ENCODE measurements at places on chromosomes 11 and 22.
A peak's percentile ranks its signal among the peaks of the same experiment; 100 is the strongest.

DNA sequence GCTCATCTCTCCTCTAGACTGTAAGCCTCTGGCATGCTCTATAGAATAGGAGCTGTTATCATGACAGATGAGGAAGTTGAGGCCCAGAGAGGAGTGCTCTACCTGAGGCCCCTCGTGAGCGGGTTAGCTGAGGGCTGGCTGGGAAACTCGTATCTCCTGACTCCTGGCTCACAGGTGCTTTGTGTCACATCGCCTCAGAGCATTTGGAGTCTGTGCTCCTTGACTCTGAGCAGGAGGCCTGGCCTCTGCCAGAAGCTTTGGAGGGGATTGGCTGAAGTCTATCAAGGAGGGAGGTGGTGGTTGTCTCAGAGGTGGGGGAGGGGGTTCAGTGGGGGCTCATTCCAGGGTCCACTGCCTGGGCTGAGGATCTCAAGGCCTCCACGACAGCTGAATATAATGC, 7.4 kb downstream of the KCNC1 start:
- no peak for DNase-seq

GRCh38 chr11:16356057-16356760, at the start of gene SOX6:
Gene SOX6, minus strand, starts transcription at chr11:16356546. Its CDS starts 15,298 bp downstream, at chr11:16341248.
- DNase-seq, result no peak

GRCh38 chr11:71095294-71095850, 157.0 kb downstream of the SHANK2 start:
- no peak for DNase-seq

DNA sequence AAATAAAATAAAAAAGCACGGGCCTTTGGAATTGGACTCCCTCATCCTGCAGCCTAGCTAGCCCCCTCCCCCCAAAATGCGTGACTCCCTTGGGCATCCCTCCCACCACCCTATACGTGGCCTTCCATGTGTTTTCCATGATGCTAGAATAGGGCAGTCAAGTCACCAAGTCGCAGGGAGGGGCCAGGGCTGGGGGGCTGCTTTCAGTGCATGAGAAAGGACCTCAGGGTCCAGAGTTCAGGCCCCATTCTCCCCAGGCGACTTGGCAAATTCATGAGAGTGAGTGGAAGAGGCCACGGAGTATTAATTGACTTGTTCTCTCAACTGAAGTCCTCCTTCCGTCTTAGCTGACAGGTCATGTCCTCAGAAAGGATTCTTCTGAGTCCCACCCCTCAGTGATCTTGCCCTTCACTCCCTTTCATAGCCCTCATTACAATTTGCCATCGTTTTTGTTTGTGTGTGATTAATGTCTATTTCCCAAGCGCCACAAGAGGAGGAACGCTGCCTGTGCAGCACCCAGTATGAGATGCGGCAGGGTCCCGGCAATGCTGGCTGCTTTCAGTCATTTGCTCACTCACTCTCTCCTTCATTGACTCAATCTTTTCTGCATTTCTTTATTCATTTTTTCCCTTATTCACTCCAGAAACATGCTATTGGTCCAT, 17.4 kb downstream of the LRRC32 start:
- DNase-seq, result no peak

- DNase-seq, result peak; percentile 86
These were observed 20.3 kb downstream of the CLPB start for GRCh38 chr11:72413914-72414628.

GRCh38 chr11:31619980-31620379, 110.4 kb downstream of the ELP4 start:
- DNase-seq, result no peak

DNA sequence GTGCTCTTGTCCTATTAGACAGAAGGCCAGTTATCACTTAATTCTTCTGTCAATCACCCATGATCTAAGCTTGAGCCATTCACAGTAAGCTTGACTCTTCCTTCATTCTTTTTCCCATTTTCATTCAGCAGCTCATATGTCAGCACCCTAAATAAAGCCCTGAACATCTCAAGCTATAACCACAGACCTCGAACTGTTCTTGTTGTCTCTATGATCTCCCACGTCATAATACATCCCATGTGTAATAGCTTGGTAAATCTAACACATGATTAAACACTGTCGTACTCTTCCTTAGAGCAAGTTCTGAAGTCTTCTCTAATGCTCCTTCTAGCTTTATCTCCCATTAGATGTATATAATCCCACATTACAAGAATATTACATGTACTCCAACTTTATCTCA, 14.4 kb downstream of the MUC15 start:
- no peak for DNase-seq

DNA sequence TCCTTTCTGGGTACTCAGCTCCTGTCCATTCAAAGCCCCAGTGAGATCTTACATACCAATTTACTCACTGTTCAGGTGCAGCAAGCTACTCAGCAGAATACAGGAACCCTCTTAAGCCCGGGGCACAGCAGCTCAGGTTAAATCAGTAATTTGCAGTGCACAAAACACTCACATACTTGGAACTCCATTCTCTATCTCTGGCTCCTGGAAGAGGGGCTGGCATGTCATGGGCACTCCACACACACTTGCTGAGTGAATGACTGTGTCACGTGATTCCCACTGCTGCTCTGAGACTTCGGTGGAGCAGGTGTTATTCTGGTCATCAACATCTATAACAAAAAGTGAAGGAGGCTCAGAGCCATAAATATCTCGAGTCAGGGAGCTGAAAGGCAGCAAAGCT, 157.3 kb upstream of the BDNF start:
- peak; percentile 19 for DNase-seq

GRCh38 chr11:118897721-118898310, 14.1 kb downstream of the CXCR5 start:
- no peak for DNase-seq

- no peak for DNase-seq
These were observed 66.5 kb upstream of the AMPD3 start for GRCh38 chr11:10388574-10388973.

DNA sequence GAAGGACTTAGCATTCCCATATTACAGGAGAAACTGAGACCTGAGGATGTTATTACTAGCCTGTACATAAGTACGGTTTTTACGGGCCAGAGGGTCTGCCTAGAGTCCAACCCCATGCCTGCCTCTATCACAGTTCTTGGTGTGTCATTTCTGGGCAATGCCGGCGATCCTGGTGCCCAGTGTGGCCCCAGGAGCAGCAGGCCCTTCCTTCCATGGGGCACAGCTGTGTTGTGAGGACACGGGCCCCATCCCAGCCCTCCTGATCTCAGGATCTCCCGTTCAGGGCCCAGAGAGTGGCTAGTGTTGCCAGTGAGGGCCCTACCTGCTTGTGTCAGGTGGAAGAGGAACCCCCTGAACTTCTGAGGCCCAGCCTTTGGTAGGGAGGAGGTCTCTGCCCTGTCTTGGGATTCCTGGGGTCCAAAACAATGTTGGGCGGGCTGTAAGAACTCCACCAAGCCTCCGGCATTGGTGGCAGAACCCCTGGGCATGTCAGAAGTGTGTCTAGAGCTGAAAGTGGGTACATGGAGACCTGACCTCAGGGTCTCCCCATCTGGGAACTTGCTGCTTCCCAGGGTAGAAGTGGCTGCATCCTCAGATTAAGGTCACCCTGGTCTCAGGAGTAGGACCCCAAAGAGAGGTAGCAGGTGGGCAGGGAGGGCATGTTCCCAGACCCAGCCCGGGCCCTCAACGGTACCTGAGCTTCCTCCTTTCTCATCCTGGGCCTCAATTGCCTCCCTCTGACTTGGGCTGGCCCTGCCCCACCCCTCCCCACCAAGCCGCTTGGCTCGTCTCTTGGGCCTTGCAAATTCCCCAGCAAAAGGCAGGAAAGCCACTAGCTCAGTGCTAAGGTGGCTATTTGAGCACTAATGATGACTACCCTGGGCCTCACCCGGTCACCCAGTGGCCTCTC, 74.6 kb upstream of the KCNQ1OT1 start:
- DNase-seq, result no peak

DNA sequence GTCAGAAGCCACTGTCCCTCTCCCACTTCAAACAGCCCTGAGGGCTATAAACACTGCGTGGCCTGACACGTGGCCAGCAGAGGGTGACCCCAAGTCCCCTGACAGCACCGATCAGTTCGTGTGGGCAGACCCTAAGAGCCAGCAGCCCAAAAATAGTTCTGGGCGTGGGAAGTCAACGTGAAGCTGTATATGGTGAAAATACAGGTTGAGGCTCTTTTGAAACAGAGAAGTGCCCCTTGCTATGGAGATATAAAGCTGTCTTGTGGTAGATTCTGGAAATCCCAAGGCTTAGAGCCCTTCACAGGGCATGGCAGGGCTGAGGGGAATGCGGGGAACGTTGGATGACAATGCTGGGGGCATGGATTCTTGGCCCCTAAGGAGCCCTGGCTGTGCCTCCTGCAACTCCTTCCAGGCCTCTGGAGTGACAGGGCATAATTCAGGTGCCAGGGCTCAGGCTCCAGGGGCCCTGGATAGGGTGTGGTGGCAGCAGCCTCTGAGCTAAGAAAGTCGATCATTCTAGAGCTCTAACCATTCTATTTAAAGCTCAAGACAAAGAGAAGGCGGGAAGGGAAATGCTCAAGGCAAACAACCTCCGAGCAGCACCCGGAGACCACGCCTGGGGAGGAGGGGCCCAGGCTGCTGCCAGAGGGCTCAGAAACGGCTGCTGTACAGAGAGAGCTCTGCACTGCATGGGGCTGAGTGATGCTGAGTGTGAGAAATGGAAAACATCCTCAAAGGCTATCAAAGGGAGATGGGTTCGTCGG, 60.4 kb upstream of the CD5 start:
- no peak for DNase-seq

- DNase-seq, result no peak
These were observed 59.4 kb downstream of the SBF1 start for GRCh38 chr22:50415426-50415825.

GRCh38 chr22:35582861-35583670, 34.1 kb downstream of the MB start:
- DNase-seq, result peak; percentile 24

- DNase-seq, result no peak
These were observed 11.4 kb downstream of the SLC6A5 start for GRCh38 chr11:20610825-20611224.

GRCh38 chr22:31950226-31950625, 5.9 kb downstream of the YWHAH start:
- DNase-seq, result no peak

DNA sequence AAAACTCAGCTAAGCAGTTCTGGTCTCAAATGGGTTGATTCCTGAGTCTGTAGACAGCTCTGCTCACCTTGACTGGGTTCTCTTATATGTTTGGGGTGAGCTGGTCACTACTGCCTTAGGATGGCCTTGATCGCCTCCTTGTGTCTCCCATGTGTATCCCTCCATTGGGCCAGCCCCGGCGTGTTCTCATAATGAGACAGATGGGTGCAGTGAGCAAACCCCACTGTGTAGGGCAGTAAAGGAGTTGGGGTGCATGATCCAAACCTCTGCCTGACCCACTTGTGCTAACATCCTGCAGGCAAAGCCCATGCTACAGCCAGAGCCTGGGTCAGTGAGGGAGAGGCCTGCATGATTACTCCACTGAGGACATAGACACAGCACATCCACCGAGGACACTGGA, 657.6 kb downstream of the BRD1 start:
- DNase-seq, result no peak

GRCh38 chr22:33438273-33438672, 380.1 kb upstream of the SYN3 start:
- DNase-seq, result no peak

DNA sequence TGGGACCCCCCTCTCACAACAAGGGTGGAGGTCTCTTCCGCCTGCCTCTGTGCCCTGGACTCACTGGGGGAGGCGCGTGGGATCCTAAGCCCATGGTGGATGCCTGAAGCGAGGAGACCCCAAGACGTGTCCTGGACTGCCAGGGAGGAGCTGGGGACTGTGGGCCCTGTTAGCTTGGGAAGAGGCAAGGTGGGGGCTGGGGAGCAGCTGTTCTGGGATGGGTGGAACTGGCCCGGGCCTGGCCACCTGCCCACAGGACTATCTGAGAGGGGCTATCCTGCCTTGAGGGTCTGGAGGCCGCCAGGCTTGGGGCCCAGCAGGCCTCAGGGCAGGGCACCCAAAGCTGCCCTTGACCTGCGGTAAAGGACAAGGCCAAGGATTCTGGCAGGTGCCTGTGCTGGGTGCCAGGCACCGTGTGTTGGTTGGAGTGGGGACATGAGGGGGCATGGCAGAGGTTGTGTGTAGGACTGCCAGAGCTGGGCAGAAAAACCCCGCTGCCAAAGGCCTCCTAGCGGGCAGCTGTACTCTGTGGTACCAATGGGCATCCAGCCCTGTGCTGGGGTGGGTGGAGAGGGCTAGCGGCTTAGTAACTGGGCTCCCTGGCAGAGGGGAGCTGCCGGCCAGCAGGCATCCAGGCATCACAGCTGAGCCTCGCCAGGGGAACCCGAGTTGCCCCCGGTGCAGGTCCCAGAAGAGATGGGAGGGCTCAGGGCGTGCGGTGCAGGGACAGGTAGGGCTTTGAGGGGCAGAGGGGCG, 670 bp downstream of the LSP1 start:
- DNase-seq, result no peak

DNA sequence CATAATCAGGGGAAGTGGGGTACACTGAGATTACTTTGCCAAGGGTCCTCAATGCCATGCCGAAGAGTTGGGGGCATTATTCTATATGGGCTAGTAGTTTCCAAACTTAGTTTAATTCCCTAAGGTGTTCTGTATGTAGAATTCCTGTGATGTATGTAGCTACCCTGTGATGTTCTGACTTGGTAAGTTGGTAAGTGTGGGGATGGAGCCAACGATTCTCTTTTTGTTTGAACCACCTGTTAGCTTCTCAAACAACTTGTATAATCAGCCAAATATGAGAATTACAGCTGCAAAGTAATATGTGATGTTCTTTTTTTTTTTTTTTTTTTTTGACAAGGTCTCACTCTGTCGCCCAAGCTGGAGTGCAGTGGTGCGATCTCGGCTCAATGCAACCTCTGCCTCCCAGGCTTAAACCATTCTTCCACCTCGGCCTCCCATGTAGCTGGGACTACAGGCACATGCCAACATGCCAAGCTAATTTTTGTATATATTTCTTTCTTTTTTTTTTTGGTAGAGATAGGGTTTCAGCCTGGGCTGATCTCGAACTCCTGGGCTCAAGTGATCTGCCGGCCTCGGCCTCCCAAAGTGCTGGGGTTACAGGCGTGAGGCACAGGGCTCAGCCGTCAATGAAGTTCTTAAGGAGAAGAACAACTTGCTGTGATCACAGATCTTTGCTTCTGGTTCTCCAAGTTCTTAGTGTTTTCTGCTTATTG, 315.2 kb upstream of the CCDC90B start:
- DNase-seq, result no peak

DNA sequence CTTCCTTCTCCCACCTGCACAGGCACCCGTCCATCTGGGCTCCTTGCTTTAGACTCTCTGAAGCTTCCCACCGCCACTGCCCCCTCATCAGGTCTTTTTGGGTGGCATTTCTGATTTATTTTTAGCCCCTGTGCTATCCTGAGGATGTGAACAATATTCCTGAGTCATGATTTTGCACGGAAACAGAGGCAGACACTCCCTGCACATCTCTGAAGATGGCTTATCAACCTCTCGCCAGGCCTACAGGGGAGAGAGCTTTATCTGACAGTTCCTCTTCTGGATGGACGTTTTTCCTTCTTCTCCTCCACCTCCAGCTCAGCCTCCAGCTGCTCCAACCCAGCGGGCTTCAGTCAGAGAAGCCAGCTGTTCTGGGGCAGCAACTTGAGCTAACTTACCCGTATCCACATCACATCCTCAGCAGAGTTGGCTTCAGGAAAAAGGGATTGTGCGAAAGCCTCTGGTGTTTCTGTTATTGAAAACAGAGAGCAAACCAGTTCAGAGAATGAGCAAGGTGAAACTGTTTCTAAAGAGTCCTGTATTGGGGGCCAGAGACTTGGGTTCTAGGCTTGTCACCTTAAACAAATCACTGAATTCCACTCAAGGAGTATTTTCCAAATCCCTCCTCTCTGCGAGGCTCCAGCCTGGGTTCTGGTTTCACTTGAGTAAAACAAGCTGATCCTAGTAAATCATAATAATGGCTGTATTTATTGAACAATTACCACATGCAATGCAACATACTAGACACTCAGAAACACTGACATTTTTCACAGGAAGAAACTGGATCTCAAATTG, 33.1 kb upstream of the ETS1 start:
- DNase-seq, result no peak

All from NCI-H1105 (cell line).